ENCODE measurements at places on chromosomes 3 and 15.

DNA sequence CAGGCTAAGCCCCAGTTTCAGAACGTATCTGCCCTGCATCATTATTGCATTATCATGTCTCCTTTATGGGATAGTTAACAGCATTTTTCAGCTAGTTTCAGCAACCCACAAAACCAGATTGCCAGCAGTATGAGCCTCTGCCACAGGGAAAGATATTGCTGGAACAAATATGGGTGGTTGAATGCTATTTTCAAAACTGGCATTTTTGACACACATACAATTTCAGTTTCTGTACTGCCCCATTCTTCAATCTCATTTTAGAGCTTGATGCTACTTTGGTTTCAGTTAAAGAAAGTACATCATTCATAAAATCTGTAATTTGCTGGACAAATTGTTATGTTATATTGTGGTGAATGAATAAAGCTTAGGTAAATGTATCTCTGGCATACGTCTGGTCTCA, 1037.5 kb downstream of the NAALADL2 start:
- DNase-seq = no peak

DNA sequence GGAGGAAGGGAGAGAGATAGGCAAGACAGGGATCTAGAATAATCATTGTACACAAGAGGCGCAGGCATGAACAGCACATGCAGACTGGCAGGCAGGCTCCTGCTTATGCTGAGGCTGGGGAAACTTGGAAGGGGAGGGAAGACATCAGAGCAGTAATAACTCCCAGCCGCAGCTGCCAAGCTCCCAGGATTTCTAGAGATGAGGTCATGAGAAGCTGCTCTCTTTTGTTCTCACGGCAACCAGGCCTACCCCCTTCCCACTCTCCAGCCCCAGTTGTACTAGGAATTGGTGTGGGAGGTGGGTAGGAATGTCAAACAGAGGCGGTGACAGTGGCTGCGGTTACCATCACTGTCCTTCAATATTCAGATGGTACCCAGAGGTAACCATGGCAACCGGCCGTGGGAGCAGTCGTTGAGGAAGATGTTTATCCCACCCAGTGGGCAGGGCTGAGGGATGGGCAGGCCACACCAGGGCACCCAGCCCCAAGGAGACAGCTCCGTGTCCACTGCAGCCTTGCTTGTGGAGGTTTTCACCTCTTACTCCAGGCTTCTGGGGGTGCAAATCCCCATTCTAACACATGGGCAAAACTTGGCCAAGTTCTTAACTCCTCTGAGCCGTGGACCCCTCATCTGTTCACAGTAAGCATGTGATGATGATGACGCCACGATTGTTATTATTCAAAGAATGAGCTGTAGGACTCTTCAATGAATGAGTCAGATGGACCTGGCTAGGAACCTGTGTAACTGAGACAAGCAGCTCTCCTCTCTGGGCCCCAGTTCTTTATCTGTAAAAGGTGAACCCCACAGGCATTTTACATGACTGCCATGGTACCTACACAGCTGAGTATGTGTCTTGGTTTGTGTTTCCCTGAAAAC, 360.8 kb upstream of the PROK2 start:
- no peak for DNase-seq

DNA sequence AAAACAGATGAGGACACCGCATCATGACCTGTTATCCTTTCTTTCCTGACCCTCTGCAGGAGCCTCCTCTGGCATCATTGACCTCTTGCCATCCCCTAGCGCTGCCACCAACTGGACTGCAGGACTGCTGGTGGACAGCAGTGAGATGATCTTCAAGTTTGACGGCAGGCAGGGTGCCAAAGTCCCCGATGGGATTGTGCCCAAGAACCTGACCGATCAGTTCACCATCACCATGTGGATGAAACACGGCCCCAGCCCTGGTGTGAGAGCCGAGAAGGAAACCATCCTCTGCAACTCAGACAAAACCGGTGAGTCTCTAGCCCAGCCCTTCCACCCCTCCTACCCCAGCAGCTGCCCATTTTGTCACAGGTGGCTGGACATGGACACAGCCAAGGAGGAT, 218.4 kb upstream of the TRIM42 start:
- no peak for DNase-seq

DNA sequence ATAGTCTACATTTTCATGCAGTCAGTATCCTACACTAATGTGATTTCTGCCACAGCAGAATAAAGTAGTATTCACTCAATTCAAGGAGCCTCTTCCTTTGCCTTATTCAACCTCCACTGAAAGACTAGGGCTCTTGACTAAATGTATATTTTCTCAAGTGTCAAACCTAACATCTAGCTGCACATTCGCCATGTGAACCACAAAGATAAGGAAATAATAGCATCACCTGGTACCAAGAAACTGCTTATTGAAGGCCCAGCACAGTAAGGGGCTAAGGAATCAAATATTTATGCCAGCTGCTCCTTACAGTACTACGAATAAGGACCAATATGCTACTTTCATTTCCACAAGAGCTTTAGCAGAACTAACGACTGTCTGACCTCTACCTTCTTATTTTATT, 1.3 kb downstream of the SRP14 start:
- DNase-seq = no peak

Data from hematopoietic multipotent progenitor cell treated with erythropoietin and hydrocortisone succinate and interleukin-3 and kit ligand, for 15 days (in vitro differentiated cells).